RPMI8226 (cell line): ENCODE measurements at places on chromosomes 4 and X.

GRCh38 chrX:134026565-134027311, 41.3 kb upstream of the GPC3 start:
- DNase-seq, result peak; percentile 16

- DNase-seq, result peak; percentile 66
Observed at GRCh38 chrX:19904778-19905367, 17.5 kb upstream of the SH3KBP1 start.

DNA sequence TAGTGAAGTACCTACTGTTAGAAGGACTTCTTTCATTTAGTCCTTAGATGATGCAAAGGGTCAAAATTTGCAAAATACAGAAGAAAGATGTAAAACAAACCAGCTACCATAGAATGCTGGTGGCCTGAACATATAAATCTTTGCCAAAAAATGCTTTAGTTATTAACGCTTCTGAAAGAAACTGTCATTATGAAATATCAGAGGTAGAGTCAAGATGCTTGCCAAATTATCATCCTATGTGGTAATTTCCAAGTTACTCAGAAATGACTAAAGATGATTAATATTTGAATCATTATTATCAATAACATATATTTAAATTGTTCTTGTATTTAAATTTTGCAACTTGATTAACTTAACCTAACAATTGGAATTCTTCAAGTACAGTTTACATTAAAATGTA, 588.4 kb upstream of the FAM241A start:
- DNase-seq, result no peak

- DNase-seq, result no peak
Observed at GRCh38 chrX:132539611-132540010, 50.8 kb upstream of the MBNL3 start.

DNA sequence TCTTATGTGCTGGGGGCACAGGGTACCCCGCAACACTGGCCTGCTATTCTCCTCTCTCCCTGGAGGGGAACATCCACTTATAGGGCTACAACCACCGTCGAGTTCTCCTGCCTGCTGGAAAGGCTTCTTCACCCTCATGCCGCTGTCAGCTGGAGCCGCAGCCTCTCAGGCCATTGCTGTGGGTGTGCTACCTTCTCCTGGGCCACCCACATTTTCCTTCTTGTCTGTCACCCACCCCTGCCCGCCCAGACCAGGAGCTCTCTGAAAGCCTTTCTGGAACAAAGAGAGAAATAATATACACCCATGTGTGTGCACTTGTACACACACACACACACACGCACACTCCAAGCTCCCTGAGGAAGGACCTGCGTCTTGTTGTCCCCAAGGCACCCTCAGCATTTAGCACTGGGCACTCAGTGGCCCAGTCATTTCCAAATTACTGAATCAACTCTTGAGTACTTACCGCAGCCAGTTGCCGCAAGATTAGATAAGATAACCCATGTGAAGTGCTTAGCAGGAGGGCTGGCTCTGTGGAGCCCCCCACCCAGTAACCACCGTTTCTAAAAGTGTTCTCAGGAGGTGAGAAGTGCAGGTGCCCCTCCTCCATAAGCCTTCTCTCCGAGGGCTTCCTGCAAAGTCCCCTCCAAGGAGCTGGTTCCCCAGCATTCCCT, 50.2 kb downstream of the CPZ start:
- no peak for DNase-seq

DNA sequence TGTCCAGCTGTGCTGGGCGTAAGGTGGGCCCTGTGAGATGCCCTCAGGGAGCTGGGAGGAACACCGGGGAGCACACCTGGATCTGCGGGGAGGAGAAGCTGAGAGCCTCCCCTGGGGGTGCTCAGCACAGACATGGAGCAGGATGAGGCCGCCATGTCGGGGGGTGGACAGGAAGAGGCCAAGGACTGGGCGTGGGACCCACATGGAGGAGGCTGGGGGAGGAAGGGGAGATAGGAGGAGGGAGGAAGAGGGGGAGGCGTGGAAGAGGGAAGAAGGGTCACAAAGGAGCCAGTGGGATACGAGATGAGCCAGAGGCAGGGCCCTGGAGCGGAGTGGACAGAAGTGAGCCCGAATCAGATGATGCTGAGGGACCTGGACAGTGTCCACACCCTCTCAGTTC, 66.3 kb downstream of the ZFYVE28 start:
- no peak for DNase-seq

- no peak for DNase-seq
Observed at GRCh38 chrX:132401935-132402334, 86.9 kb downstream of the MBNL3 start.

GRCh38 chr4:147777456-147778091, 45.7 kb downstream of the ARHGAP10 start:
- DNase-seq, result no peak

- DNase-seq, result no peak
Observed at GRCh38 chrX:7444967-7445366, 297.0 kb upstream of the PUDP start.

DNA sequence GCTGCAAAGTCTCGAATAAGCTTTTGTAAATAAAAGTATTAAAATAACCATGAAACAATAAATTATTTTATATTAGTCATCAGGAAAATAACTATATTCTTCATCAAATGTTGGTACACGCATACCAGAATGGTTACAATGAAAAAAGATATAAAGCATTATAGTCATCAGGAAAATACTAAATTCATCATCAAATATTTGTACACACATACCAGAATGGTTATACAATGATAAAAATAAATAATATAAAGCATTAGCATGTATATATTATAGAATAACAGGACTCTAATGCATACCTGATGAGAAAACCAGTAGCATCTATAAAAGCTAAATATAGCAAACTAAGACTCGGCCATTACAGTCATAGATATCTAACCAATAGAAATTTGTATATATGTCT, 202.9 kb downstream of the TRAM1L1 start:
- no peak for DNase-seq

GRCh38 chr4:186170966-186171365, 20.4 kb upstream of the CYP4V2 start:
- DNase-seq, result no peak

GRCh38 chr4:11218692-11219091, 210.0 kb downstream of the HS3ST1 start:
- DNase-seq, result peak; percentile 23

GRCh38 chrX:107678957-107679740, 50.8 kb downstream of the PRPS1 start:
- DNase-seq, result peak; percentile 61

GRCh38 chr4:150329373-150329772, 251.1 kb downstream of the DCLK2 start:
- DNase-seq, result no peak

- DNase-seq, result no peak
Observed at GRCh38 chr4:159048166-159048886, 54.6 kb upstream of the RAPGEF2 start.

- no peak for DNase-seq
Observed at GRCh38 chrX:42778096-42778495, at the start of gene PPP1R2C. TSS of gene PPP1R2C (minus strand) at chrX:42778163. CDS start at chrX:42778079, 84 bp downstream.

- no peak for DNase-seq
Observed at GRCh38 chr4:115456231-115456630, 342.8 kb upstream of the NDST4 start.
